AG10803 (cell line): ENCODE measurements at places on chromosomes 16 and 17.

DNA sequence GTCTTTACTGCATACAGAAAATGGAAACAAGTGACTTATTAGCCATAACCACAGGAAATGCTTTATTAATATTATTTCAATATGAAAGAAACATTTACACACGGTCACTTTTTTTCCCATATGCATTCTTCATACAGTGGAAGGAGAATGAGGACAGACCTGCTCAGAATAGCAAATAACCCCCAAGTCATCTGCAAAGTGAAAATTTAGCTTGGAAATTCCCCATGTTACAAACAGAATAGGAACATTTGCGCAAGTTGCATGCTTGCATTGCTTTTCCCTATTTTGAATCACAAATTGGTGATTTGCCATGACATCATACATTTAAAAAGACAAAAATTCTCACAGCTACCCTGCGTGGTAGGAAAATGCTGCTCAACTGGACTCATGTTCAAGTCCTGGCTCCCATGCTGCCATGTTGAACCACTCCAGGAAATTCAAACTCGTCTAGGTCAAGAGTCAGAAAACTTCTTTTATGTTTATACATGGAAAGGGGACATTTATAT, 102.0 kb downstream of the GP2 start:
- DNase-seq, result no peak

- DNase-seq, result peak; percentile 76
Measured at GRCh38 chr17:70168977-70169708, at the start of gene KCNJ2. Gene KCNJ2, plus strand, starts transcription at chr17:70169532. Its CDS starts 5,508 bp downstream, at chr17:70175040.

DNA sequence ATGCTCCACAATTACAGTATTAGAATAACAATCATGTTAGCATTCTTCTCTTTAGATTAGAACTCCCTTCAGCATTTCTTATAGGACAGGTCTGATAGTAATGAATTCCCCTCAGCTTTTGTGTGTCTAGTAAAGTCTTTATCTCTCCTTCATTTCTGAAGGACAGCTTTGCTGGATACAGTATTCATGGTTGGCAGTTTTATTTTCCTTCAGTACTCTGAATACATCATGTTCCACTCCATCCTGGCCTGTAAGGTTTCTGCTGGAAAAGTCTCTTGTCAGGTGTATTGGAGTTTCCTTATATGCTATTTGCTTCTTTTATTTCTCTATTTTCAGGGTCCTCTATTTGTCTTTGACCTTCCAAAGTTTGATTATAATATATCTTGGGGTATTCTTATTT, 4.0 kb upstream of the ABCA10 start:
- DNase-seq, result no peak

DNA sequence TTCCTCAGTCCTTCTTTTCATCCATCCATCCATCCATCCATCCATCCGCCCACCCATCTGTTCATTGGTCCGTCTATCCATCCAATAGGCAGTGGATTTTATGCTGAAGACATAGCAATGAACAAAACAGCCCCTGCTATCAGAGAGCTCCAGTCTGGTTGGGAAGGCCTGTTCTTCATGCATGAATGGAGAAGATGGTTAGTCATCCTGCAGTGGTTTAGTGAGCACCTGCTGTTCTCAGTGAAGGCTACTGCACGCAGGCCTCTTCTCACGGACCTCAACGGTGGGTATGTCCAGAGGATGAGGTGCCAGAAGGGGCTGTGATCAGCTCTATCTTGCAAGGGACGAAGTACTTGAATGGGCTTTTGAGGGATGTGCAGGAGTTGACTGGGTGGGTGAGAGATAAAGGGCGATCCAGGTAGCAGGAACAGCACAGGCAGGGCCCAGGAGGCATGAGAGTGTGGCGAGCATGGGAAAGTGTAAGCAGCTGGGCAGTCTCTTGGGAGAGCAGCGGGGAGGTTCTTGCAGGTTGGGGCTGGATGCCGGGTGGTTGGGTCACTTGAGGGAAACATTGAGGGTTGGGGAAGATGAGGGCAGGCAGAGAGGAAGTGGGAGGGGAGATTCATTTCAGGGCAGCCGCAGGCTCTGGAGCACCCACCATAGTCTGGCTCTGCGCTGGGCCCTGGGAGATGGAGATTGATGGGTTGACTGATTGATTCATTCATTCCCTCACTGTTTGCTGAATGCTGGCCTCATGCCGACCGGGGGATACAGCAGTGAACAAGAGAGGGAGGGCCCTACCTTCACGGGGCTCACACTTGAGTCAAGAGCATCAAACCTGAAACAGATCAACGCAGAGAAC, 115.0 kb upstream of the CIBAR2 start:
- DNase-seq, result no peak

- no peak for DNase-seq
Measured at GRCh38 chr17:21388066-21388465, 11.9 kb downstream of the KCNJ12 start.

GRCh38 chr17:27565874-27566670, 64.9 kb upstream of the LGALS9 start:
- DNase-seq, result no peak
